ENCODE measurements at places on chromosomes 2 and 18.
A peak's percentile ranks its signal among the peaks of the same experiment; 100 is the strongest.

- no peaks in the 10 kb centered on the region for H3K36me3 ChIP-seq
- H3K4me3 ChIP-seq, result no peak overlapping the region
- no peak overlapping the region for H3K27ac ChIP-seq
- DNase-seq, result no peak
These were observed 112.6 kb upstream of the MC4R start for GRCh38 chr18:60485201-60485600.

GRCh38 chr2:152186262-152186661 is 10.7 kb upstream of the STAM2 start:
- no peak for DNase-seq
- H3K36me3 ChIP-seq, result no peaks in the 10 kb centered on the region
- H3K27me3 ChIP-seq, result no peaks in the 10 kb centered on the region
- H3K27ac ChIP-seq, result no peak overlapping the region

DNA sequence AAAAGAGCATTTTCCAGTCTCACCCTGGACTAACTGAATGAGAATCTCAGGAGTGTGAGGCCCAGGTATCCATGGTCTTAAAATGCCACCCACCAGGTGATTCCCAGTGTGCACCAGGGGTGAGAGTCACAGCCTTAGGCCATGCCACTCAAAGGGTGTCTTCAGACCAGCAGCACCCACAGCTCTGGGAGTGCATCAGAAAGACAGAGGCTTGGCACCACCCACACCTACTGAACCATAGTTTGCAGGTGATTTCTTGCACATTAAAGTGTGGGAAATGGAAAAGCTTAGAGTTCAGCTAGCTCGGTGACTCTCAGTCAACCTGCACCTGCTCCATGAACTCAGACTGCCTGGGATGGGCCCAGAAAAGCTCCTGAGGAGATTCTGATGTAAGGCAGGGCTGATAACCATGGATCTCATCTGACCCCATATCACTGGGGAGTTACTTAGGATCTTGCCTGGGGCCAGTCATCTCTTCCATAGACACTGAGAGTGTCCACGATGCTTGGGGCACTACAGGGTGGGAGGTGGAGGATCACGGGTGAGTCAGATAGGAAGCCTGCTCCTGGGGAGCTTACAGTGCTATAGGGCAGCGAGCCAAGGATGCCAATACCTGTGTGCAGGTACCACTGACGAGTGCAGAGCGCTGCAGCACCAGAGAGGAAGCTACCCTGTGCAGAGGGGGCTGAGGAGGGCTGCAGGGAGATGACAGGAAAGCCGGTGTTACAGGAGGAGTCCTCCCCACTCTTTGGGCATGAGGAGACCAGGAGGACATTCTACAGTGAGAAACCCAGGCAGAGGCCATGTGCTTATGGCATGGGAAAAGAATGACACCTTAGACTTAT is 4.6 kb downstream of the IL37 start:
- H3K4me1 ChIP-seq, result no peaks in the 10 kb centered on the region
- no peak for DNase-seq
- H3K27ac ChIP-seq, result no peak overlapping the region
- no peaks in the 10 kb centered on the region for H3K36me3 ChIP-seq
- no peaks in the 10 kb centered on the region for H3K27me3 ChIP-seq

- no peak overlapping the region for H3K4me3 ChIP-seq
- DNase-seq, result no peak
- H3K36me3 ChIP-seq, result no peaks in the 10 kb centered on the region
- H3K4me1 ChIP-seq, result no peaks in the 10 kb centered on the region
- no peak overlapping the region for H3K27ac ChIP-seq
- no peaks in the 10 kb centered on the region for H3K27me3 ChIP-seq
These were observed 108.7 kb upstream of the ACVR1 start for GRCh38 chr2:157984866-157985265.

GRCh38 chr18:35106013-35106844 is 65.0 kb downstream of the MAPRE2 start:
- H3K36me3 ChIP-seq, result no peaks in the 10 kb centered on the region
- no peak overlapping the region for H3K27ac ChIP-seq
- DNase-seq, result no peak
- H3K4me1 ChIP-seq, result peaks cover 8% of the 10 kb centered on the region
- no peaks in the 10 kb centered on the region for H3K27me3 ChIP-seq

GRCh38 chr2:80393991-80394390 is 89.4 kb upstream of the LRRTM1 start:
- no peak overlapping the region for H3K4me3 ChIP-seq
- no peaks in the 10 kb centered on the region for H3K4me1 ChIP-seq
- no peaks in the 10 kb centered on the region for H3K27me3 ChIP-seq
- no peak for DNase-seq

- no peaks in the 10 kb centered on the region for H3K27me3 ChIP-seq
- H3K4me3 ChIP-seq, result peak overlapping the region; percentile 42
- H3K27ac ChIP-seq, result no peak overlapping the region
- no peaks in the 10 kb centered on the region for H3K36me3 ChIP-seq
These were observed 3.0 kb downstream of the KLHL41 start for GRCh38 chr2:169512525-169512924.

DNA sequence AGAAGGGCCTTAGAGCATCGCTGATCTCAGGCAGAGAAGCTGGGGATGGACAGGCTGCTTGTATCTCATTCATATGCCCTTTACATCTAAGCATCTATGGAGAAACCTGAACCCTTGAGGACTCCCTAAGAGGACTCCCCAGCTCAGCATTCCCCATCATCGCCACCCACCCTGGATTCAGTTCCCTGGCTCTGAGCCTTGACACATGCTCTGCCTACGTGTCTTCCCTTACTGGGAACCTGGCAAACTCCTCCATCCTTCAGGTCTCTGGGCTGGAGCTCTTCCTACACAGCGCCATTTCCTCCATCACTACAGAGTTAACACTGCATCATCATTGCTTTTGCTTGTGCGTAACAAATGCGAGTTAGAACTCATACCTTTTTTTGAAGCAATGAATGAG is 31.2 kb upstream of the OTOF start:
- H3K4me1 ChIP-seq, result no peaks in the 10 kb centered on the region
- no peak overlapping the region for H3K27ac ChIP-seq
- no peaks in the 10 kb centered on the region for H3K36me3 ChIP-seq
- no peak for DNase-seq

DNA sequence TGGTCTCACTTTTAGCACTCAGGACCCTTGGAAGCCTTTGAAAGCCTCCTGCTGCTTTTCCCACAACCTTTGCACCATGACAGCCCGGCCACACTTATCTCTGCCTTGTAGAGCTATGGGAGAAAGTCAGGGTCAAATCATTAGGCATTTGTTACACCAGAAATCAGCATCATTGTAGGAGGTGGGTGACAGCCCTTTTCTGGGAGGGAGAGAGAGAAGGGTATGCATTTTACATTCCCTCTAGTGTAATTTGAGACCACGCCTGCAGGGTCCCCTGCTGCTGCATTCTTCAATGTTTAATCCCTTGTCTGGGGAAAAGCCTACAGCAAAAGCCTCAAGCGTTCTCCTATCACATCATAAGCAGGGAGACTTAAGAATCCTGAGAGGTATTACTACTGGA is 766.8 kb upstream of the FAM98A start:
- no peaks in the 10 kb centered on the region for H3K4me1 ChIP-seq
- H3K27ac ChIP-seq, result no peak overlapping the region
- H3K36me3 ChIP-seq, result no peaks in the 10 kb centered on the region
- peaks cover 5% of the 10 kb centered on the region for H3K27me3 ChIP-seq

DNA sequence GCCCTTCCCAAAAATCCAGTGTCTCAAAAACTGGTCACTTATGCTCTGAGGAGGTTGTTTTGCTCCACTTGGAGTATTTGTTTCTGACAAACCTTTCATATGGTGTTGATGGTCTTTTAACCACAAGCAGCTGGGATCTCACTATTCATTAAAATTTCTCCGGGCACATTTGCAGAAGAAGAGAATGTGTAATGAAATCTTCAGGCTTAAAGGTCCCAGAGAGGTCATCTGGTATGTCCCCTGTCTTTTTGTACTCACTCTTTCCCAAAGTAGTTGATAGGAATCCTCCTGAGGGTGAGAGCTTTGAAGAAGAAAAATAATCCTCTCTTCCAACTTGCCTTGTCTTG is 430.8 kb downstream of the SETBP1 start:
- no peak overlapping the region for H3K27ac ChIP-seq
- H3K36me3 ChIP-seq, result no peaks in the 10 kb centered on the region
- no peak for DNase-seq
- H3K27me3 ChIP-seq, result no peaks in the 10 kb centered on the region
- H3K4me3 ChIP-seq, result no peak overlapping the region

GRCh38 chr2:10897956-10898355 is 13.8 kb upstream of the KCNF1 start:
- no peaks in the 10 kb centered on the region for H3K27me3 ChIP-seq
- no peaks in the 10 kb centered on the region for H3K36me3 ChIP-seq
- no peaks in the 10 kb centered on the region for H3K4me1 ChIP-seq
- DNase-seq, result no peak
- H3K27ac ChIP-seq, result no peak overlapping the region
